Aorta (tissue), 5 donors: ENCODE measurements at places on chromosomes 6 and 20.

DNA sequence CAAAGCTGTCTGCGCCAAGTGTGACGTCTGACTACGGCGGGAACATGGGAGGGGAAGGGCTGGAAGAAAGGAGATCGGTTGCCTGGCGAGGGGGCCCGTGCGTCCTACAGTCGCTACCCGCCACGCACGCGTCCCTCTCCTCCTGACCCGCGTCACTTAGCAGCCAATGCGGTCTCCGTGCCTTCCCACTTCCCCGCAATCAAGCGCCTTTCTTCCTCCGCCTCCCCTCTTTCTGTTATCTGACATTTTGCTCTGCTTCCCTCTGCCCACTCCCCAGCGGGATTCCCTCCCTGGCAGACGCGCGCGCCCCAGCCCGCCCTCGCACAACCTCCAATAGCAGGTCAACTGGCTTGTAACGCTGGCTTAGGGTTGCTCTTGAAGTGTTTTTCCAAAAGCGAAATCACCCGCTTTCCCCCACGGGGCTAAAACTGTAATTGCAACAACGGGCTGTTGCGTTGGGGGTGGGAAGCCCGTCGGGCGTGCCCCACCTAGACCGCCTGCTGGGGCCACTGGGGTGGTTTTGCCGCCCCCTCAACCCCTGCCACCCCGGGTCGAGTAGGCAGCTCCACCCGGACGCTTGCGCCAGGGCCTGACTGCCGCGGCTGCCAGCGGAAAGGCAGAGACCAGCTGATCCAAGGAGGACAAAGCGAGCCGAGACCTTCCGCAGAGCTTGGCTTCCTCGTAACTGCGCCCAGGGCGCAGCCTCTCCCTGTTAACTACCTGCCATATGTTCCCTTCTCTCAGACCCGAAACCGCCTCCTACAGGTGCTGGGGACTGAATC is 6.2 kb upstream of the SOX4 start:
- peak; percentile 72 for DNase-seq

- DNase-seq, result peak; percentile 18
Measured at GRCh38 chr20:32522776-32523612, 62.1 kb downstream of the NOL4L start.

DNA sequence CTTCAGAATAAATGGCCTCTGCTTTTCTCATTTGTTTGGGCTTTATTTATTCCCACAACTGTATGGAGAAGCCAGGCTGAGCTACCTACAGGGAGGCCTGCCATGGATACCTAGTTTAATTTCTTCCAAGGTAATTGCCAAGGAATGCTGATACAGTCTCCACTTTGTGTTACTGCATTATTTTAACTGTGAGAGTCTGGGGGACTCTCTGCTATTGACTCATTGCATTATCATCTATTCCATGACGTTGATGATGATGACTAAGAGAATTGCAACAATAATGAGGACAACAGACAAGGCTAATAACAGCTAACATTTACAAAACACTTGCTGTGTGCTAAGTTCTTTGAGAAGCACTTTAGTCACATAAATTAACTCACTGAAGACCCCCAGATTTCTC is 88.3 kb upstream of the COL21A1 start:
- no peak for DNase-seq

GRCh38 chr20:55947701-55948100 is 57.6 kb downstream of the CBLN4 start:
- no peak for DNase-seq

- no peak for DNase-seq
Measured at GRCh38 chr6:44661221-44662008, 273.9 kb downstream of the CDC5L start.

GRCh38 chr20:11544029-11544678 is 373.5 kb upstream of the BTBD3 start:
- no peak for DNase-seq

DNA sequence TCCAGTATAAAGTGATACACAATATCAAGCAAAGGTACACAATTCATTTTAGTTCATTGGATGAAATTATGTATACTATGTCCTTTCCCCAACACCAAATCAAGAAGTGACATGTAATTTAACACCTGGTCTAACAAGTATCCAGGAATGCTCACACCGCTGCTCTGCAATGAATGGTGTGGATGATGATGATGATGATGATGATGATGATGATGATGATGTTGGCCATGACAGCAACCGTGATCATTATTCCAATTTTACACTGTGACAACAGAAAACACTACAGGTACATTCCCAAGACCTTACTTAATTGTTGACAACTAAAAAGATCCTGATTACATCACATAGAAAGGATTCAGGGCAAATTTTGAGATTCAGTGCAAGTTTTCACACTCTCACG is 622.0 kb downstream of the PHF3 start:
- DNase-seq, result no peak

DNA sequence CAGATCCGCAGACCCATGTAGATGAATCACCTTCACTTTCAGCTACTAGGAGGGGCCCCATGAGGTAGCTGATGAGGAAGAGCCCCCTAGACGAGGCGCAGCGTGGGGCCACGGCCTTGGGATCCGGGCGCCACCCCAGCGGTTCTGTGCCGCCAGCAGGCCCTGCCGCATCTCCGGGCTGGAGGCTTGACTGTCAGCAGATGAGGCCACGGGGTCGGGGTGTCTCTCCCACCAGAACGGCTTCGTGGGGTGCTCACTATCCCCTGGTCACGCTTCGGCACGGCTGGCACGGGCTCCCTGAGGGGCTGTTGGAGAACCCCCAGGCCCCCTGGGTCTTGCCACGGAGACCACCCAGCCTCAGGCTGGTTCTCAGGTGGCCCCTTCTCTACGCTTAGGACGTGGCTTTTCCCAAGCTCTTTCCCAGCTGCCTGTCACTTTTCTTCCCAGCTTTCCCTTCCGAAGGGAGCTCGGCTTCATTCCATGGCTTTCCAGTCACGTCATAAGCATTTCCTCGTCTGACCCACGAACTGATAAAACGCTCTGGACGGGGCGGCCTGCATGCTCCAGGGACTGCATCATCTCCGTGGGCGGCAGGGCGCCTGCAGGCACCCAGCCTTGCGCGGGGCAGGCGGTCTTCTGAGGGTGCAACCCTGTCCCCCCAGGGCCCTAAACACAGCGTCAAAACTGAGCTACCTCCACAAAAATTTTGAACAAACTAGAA is 85.9 kb downstream of the THBS2 start:
- DNase-seq, result peak; percentile 94

- no peak for DNase-seq
Measured at GRCh38 chr20:54456423-54456822, 19.0 kb upstream of the DOK5 start.

GRCh38 chr6:4603291-4603690 is 172.9 kb upstream of the CDYL start:
- DNase-seq, result peak; percentile 56

DNA sequence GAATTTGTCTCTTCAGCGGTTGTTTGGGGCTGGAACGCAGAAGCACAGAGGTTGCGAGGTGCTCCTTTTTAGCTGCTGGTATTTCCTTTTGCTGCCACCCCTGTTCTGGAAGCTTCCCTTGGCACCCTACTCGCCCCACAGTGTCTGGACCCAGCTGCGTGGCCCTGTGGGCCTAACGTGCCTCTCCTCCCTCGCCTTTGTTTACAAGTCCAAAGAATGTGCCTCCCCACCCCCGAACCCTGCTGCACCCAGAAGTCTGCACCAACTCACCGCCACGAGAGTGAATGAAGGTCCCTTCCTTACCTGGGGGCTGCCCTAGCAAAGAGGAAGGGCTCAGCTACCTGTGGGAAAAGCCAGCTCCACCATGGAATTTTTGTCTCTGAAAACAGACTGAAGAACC is 139.7 kb upstream of the RPS6KA2 start:
- peak; percentile 54 for DNase-seq

GRCh38 chr6:12608016-12608860 is 108.3 kb upstream of the PHACTR1 start:
- DNase-seq, result no peak

DNA sequence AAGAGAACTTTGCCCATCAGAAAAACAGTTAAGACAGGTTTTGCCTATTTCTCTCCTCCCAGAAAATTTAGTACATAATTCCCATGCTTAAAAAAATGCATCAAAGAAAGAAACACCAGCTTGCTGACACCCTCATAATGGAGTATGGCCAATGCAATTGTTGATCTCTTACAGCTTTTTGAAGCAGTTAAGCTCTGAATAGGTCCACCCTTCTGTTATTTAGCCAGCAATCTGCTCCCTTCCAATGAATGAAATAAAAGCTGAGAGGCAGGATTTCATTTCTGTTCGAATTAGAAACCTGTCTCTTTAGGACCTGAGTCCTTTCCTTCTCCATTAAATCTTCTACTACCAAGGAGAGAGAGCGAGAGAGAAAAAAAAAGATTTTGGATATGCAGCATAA is 288.7 kb downstream of the RNF144B start:
- DNase-seq, result no peak
